ENCODE measurements at places on chromosomes 1 and 21.

GRCh38 chr1:87155648-87156047, 173.0 kb upstream of the LMO4 start:
- no peak for DNase-seq

DNA sequence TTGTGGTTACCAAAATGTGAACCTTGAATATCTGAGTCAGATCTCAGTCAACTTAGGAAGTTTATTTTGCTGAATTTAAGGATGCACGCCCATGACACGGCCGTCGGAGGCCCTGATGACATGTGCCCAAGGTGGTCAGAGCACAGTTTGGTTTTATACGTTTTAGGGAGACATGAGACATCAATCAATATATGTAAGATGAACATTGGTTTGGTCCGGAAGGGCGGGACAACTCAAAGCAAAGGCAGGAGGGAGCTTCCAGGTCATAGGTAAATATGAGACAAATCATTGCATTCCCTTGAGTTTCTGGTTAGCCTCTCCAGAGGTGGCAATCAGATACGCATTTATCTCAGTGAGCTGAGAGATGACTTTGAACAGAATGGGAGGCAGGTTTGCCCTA, 1.0 kb upstream of the PRMT2 start:
- DNase-seq, result no peak

DNA sequence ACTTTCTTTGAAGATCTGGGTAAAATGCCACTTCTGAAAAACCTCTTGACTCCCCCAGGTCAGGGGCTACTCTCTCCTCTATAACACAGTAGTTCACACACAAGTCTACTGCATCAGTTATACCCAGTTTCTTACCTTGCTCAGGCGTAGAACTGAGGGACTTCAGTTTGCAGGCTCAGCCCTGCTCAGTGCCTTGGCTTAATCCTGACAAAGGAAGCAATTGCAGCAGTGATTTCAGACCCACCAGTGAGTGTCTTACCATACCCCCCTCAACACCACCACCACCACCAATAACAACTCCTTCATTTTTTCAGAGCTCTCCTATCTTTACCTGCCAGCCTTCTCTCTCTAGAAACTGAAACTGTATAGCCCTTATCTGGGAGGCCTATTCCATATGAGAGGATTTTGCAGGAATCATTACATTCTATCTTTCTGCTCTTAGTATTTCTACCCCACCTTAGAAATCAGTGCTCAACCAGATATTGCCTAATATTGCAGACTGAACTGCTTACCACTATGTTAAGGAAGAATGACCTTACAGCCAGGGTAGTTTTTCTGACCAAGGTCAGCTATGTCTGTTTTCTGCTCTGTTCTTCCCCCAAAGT, 105.5 kb upstream of the S1PR1 start:
- no peak for DNase-seq

- DNase-seq, result no peak
These were observed 302.6 kb downstream of the PAPPA2 start for GRCh38 chr1:176765608-176766007.

DNA sequence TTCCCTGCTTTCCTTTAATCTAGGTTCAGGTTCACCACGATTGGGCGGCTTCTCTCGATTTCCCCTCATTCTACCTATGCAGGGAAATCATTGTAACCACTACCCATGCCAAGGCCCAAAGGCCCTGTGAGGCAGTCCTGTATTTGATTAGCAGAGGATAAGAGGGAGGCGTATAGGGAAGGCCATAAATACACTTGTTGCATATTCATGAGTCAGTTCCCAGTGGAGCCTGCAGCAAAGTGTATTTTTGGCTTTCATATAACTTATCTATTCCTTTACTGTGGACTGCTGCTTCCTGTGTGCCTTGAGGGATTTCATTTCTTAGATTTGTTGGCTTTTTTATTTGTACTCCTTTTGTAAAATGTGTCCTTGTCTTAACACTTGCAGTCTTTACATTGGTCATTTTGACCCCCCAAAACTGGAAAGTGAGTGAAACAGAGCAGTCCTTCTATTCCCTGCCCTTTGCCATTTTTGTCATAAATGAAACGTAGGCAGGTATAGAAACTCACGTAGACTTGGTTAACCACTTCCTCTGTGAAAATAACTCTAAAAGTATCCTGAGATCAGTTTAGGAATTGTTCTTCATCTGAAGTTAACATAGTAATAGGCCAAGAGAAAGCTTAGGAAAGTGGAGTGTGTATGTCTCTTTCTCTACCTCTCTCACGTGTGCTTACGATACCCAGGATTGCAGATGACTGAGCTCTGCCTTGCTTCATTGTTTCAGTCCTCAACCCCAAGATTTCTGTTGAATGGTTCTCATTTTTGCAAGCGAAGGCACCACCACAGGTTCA, 19.6 kb upstream of the KCNQ4 start:
- no peak for DNase-seq

DNA sequence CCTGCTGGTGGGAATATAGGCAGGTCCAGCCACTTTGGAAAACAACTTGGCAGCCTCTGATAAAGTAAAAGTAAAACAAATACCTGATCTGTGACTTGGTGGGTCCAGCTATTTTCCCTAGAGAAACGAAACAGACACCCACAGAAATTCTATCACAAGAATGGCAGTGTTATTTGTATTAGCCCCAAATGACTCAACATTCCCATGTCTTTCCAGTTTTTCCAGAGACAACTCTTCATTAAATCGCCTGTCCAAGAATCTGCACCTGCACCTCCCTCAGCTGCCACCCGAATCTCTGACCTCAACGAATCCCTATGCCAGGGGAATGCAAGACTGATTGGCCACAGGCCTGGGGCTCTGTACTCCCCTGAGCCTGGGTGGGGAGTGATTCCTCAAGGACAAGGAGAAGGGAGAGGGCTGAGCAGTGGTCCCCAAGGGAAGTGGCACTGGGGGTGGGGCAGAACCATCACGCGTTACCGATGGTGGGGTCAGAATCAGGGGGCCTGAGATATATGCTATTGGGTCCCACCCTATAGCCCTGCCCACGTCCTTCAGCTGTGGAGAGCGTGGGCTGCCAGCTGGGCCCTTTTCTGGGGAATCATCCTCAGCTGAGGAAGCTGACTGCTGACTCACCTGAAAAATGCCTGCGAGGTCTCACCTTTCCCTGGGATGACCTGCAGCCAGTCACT, 553.0 kb downstream of the PTPRU start:
- no peak for DNase-seq

DNA sequence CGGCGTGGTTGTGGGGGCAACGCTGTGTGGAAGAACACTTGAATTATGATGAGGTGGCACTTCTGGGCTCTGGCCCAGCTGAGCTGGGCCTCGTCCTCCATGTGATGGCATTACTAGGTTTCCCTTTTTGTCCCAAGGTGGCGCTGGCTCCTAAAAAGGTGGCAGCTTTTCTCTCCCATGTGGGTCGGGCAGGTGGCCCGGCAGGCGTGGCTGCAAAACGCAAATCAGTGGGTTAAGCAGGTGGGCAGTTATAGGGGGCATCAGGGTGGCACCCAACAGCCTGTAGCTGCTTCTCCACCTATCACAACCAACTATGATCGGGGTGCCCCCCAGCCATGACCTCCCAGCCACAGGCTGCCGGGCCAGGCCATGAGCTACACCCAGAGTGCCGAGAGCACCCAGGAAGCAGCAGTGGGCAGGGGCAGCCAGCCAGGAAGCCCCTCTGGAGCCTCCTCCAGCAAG, 59.6 kb downstream of the KCNAB2 start:
- no peak for DNase-seq

DNA sequence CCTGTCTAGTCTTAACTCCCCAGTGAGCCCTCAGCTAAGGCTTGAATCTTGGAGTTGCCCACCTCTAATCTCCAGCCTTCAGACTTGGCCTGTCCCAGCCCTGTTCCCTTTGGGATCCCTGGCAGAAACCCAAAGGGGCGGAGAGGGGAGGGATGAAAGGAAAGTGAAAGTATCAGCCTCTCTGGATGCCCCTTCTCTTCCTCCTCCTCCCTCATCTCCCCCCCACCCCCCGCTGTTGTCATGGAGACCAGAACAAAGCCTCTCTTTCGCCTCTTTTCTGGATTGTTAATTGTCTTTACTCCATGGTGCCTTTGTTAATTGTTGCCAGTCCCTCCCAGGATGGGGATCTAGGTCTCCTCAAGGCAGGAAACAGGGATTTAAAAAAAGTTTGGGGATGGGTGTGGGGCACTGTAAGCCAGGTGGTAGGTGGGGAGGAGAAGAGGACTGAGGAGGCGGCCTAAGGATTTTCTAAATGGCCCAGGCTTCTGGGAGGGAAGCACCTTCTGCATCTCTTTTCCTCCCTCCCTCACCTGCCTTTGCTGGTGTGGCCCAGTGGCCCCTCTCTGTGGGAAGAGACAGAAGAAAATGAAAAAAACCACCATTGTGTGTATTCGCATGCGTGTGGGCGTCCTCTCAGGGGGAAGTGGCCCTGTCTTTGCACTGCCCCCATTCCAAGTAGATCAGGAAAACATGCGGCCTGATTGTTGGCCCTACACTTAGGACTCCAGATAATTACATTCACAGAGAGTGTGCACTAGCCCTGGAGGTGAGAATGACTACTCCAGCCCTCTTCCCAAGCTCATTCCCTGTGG, 7.5 kb upstream of the SOX13 start:
- no peak for DNase-seq

DNA sequence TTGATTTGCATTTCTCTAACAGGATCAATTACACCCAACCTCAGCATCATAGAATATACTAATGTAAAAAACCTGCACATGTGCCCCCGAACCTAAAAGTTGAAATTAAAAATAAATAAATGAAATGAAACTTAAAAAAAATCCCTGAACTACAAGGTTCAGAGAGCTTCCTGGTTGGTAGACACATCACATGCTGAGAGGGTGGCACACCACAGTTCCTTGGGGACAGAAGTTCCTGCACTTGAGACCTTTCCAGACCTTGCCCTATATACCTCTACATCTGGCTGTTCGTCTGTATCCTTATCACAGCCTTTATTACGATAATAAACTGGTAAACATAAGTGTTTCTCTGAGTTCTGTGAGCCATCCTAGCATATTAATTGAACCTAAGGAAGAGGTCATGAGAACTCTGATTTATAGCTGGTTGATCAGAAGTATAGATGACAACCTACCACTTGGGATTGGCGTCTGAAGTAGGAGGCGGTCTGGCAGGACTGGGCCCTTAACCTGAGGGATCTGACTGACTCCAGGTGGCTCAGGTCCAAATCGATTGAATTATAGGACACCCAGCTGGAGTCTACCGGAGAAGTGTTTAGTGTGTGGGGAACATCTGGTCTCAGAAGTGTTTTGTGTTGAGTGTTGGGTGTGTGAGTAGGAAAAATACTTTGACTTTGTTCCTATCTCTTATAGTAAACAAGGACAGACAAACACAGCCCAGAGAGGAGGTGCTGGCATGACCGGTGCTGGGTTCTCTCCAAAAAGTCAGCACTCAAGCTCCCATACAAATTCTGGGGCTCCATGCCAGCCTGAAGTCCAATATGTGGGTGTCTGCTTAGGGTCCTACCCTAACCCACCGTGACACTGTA, 19.0 kb downstream of the C1orf115 start:
- no peak for DNase-seq

Data from NCI-H1417 treated with DMSO at 0.1 percent for 48 hours (cell line).